ENCODE measurements at places on chromosomes 3 and 15. TPM values are rescaled to one million over a fixed set of nuclear protein-coding genes. Genes with fewer than 3 reads are reported as not detected.

LDHAL6B gene
- polyA plus RNA-seq: not detected

DNA sequence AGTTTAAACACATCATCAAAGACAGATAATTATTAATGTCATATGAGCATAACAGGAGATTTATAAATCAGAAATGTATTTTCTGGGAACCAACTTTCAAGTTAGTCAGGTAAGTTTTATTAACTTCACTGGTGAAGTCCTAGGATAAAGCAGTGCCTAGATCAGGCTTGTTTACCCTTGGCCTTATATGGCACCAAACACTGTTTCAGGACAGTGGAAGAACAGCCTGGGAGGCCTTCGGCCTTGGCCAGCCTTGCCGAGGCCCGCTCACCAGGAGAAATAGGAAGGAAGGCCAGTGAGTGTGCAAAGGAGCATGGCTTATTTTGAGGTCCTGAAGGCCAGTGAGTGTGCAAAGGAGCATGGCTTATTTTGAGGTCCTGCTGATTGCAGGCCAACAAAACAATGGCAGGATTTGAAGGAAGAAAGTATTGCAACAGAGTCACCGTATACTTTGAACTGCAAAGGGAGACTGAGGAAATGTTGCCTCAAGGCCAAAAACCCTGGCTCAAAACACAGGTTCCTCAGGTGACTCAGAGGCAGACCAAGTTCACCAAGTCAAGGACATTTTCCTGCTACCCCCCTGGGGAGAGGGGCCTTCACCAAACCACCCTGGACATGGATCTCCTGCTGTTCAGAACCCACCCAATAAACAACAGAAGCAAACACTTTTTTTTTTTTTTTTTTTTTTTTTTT lies 174.3 kb downstream of the TP63 start:
- H3K4me3 ChIP-seq: no peak overlapping the region
- H3K36me3 ChIP-seq: no peaks in the 10 kb centered on the region
- H3K27ac ChIP-seq: no peak overlapping the region
- no peaks in the 10 kb centered on the region for H3K4me1 ChIP-seq

- H3K27me3 ChIP-seq: no peaks in the 10 kb centered on the region
- no peak overlapping the region for H3K27ac ChIP-seq
- no peak for DNase-seq
- no peak overlapping the region for H3K4me3 ChIP-seq
These were observed 171.1 kb upstream of the CGNL1 start for GRCh38 chr15:57205027-57205855.

FEZF2 gene
- polyA plus RNA-seq: not detected

GRCh38 chr3:9301091-9301490 lies 51.6 kb upstream of the SRGAP3 start:
- H3K27ac ChIP-seq: no peak overlapping the region
- H3K36me3 ChIP-seq: no peaks in the 10 kb centered on the region
- peaks cover 7% of the 10 kb centered on the region for H3K4me1 ChIP-seq
- no peak for DNase-seq
- H3K27me3 ChIP-seq: no peaks in the 10 kb centered on the region

GRCh38 chr3:113634782-113635474 lies 61.5 kb downstream of the USF3 start:
- H3K27ac ChIP-seq: no peak overlapping the region
- H3K4me3 ChIP-seq: no peak overlapping the region
- no peaks in the 10 kb centered on the region for H3K27me3 ChIP-seq
- H3K4me1 ChIP-seq: no peaks in the 10 kb centered on the region

GRCh38 chr3:141863491-141863890 lies 13.0 kb upstream of the ATP1B3 start:
- H3K36me3 ChIP-seq: no peaks in the 10 kb centered on the region
- no peaks in the 10 kb centered on the region for H3K27me3 ChIP-seq
- H3K4me1 ChIP-seq: no peaks in the 10 kb centered on the region
- DNase-seq: no peak
- no peak overlapping the region for H3K27ac ChIP-seq

GRCh38 chr3:14188041-14188754 lies 9.6 kb downstream of the LSM3 start:
- H3K4me1 ChIP-seq: no peaks in the 10 kb centered on the region
- peaks cover 20% of the 10 kb centered on the region for H3K36me3 ChIP-seq
- DNase-seq: no peak
- no peaks in the 10 kb centered on the region for H3K27me3 ChIP-seq
- H3K27ac ChIP-seq: no peak overlapping the region

CIP2A gene
- polyA plus RNA-seq: 1.9 TPM

DNA sequence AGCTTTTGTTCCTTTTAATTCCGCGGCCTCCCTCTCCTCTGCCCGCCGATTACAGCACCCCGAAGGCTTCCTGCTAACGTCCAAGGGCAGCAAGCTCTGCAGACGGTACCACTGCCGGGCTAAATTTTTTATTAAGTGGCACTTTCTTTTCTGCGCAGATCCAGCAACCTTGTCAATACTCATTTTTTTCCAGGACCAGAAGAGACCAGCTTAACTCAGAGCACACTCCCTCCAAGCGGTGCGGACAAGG lies 542 bp upstream of the MEIS2 start:
- peaks cover 32% of the 10 kb centered on the region for H3K27me3 ChIP-seq
- peak overlapping the region; percentile 49 for H3K4me3 ChIP-seq
- H3K36me3 ChIP-seq: no peaks in the 10 kb centered on the region
- no peak overlapping the region for H3K27ac ChIP-seq
- H3K4me1 ChIP-seq: peaks cover 41% of the 10 kb centered on the region
- DNase-seq: no peak

- H3K27ac ChIP-seq: no peak overlapping the region
- H3K36me3 ChIP-seq: no peaks in the 10 kb centered on the region
- no peaks in the 10 kb centered on the region for H3K4me1 ChIP-seq
- no peak for DNase-seq
These were observed 103.0 kb downstream of the LARS2 start for GRCh38 chr3:45491344-45491743.

- no peaks in the 10 kb centered on the region for H3K27me3 ChIP-seq
- no peak overlapping the region for H3K4me3 ChIP-seq
- no peaks in the 10 kb centered on the region for H3K36me3 ChIP-seq
- DNase-seq: no peak
These were observed 50.2 kb downstream of the ADAMTS7 start for GRCh38 chr15:78761020-78761419.

DNA sequence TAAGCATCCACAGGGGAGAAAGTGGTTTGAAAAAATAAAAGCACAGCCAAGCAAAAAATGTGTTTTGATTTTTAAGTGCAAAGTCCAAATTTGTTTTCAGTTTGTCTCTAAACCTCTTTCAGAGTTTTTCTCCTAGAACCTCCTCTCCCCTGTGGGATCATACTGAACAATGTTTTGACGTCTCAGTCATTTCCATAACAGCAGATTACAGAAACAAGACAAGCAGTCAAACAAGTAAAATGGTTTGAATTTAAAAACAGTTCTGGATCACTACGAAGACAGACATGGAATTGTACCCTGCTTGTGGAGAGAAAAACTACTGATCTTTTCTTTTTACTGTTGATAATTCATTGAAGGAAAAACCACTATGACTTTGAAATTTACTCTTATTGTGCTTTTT lies 245.7 kb upstream of the CNTN4 start:
- no peak overlapping the region for H3K27ac ChIP-seq
- no peaks in the 10 kb centered on the region for H3K4me1 ChIP-seq
- H3K36me3 ChIP-seq: no peaks in the 10 kb centered on the region
- DNase-seq: no peak
- H3K27me3 ChIP-seq: no peaks in the 10 kb centered on the region
- no peak overlapping the region for H3K4me3 ChIP-seq

SCN5A gene
- polyA plus RNA-seq: not detected

DNA sequence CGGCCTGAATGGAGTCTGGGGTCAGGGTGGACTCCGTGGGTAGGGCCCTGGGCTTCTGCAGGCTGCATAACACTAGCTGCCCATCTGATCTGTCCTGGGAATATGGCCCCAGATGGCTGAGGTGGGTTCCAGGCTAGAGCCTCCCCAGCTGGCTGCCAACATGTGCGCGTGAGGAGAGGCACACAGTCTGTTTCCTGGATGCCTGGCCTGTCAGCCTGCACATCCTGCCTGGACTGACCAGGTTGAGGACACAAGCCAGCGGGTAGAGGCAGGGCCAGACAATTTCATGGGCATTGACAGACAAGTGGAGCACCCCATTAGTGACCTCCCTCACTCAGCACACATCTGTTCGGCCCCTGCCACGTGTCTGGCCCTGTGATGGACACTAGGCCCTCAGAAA lies 29.8 kb upstream of the RPL29 start:
- H3K27ac ChIP-seq: no peak overlapping the region
- H3K27me3 ChIP-seq: no peaks in the 10 kb centered on the region
- H3K4me1 ChIP-seq: peaks cover 5% of the 10 kb centered on the region
- no peak overlapping the region for H3K4me3 ChIP-seq
- H3K36me3 ChIP-seq: no peaks in the 10 kb centered on the region

FGD5 gene
- not detected for polyA plus RNA-seq

DNA sequence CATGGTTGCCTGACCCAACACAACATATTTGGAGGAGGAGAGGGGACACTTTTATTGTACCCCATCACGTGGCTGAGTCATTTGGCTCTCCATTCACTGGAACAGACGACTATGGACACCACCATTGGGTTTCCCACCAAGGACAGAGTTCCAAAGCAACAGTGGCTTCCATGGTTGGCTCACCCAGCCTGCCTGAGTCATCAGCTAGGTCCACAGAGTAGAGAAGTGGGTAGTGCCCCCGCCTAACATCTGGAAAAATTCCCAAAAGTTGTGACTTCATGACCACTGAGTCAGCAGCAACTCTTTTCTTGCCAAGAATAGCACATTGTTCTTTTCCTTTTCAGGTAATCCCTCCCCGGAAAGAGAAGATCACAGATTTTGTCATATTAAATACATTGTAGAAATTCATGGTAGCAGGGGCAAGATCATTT lies 3.0 kb upstream of the PPP1R2 start:
- peak overlapping the region; percentile 21 for H3K4me3 ChIP-seq
- H3K4me1 ChIP-seq: peaks cover 77% of the 10 kb centered on the region
- H3K27me3 ChIP-seq: no peaks in the 10 kb centered on the region
- H3K36me3 ChIP-seq: no peaks in the 10 kb centered on the region

DNA sequence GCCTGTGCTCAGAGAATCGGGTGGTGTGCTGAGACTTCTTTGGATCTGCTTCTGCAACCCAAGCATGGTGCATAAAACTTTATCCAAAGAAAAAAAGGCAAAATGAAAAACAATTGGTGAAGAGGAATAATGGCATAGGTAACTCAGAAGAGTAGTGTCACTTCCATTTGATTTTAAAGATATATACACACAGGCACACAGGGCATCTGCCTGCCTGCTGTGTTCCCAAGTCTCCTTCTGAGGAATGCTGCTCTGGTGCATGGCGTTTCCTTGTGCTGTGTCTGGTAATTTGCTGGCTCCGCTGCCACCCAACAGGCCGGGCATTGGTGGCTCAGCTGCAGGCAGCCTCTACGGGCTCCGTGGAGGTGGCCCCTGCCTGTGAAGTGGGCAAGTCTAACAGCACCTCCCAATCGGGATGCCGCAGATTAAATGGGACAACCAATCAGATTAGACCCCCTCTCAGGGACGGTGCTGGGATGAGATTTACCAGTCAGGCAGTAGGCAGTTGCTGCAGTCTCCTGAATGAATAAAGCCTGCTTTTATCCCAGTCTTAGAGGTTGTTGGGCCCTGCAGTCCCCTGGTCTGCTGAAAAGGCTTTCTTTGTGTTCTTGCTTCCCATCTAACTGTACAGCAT lies 253.7 kb upstream of the RASGRP1 start:
- H3K27me3 ChIP-seq: no peaks in the 10 kb centered on the region
- no peak overlapping the region for H3K27ac ChIP-seq
- DNase-seq: no peak
- H3K4me1 ChIP-seq: no peaks in the 10 kb centered on the region
- H3K4me3 ChIP-seq: no peak overlapping the region
- H3K36me3 ChIP-seq: no peaks in the 10 kb centered on the region

- H3K4me3 ChIP-seq: no peak overlapping the region
- H3K4me1 ChIP-seq: peaks cover 13% of the 10 kb centered on the region
- H3K27ac ChIP-seq: no peak overlapping the region
- H3K27me3 ChIP-seq: no peaks in the 10 kb centered on the region
These were observed 18.5 kb downstream of the LIMD1 start for GRCh38 chr3:45612918-45613602.

DNA sequence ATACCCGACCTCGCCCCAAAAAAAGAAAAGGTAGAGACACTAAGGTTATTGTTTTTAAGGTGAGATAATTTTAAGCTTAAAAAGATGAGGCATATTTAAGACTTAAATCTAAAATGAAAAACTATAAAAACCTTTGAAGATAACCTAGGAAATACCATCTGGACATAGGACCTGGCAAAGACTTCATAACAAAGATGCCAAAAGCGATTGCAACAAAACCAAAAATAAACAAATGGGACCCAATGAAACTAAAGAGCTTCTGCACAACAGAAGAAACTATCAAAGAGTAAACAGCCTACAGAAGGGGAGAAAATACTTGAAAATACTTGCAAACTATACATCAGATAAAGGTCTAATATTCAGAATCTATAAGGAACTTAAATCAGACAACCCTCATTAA lies 80.9 kb downstream of the TMCC1 start:
- H3K36me3 ChIP-seq: no peaks in the 10 kb centered on the region
- no peak overlapping the region for H3K4me3 ChIP-seq
- H3K27ac ChIP-seq: no peak overlapping the region
- no peaks in the 10 kb centered on the region for H3K27me3 ChIP-seq
- H3K4me1 ChIP-seq: no peaks in the 10 kb centered on the region

DNA sequence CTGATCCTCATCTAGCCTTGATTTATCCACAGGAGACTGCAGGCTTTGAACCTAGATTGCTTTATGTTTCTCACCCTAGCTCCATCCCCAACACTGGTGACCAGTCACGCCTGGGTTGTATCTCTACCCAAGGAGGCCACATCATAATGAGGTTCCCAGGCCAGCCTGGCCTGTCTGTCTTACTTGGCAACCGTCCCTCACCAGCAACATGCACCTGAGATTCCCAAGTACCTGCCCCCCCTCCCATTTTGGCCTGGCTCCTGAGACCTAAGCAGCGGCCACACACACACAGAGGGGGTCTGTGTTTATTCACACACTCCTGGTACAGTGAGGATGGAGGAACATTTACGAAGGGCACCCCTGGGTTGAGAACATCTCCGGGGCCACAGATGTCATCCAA lies 2.4 kb downstream of the CAMK2N2 start:
- H3K27me3 ChIP-seq: no peaks in the 10 kb centered on the region
- H3K36me3 ChIP-seq: no peaks in the 10 kb centered on the region
- peaks cover 25% of the 10 kb centered on the region for H3K4me1 ChIP-seq
- H3K4me3 ChIP-seq: no peak overlapping the region
- no peak for DNase-seq

- no peaks in the 10 kb centered on the region for H3K36me3 ChIP-seq
- no peaks in the 10 kb centered on the region for H3K27me3 ChIP-seq
- H3K4me3 ChIP-seq: no peak overlapping the region
- DNase-seq: no peak
- H3K27ac ChIP-seq: no peak overlapping the region
These were observed 569.8 kb upstream of the IL12A start for GRCh38 chr3:159418571-159419526.

All from CD4-positive, alpha-beta memory T cell (primary cell).